C1 segment of cervical spinal cord (tissue), 14 donors: ENCODE measurements at places on chromosomes 2 and 18.

- peak; percentile 29 for DNase-seq
Observed at GRCh38 chr2:233353101-233353768, 1.1 kb upstream of the DGKD start.

DNA sequence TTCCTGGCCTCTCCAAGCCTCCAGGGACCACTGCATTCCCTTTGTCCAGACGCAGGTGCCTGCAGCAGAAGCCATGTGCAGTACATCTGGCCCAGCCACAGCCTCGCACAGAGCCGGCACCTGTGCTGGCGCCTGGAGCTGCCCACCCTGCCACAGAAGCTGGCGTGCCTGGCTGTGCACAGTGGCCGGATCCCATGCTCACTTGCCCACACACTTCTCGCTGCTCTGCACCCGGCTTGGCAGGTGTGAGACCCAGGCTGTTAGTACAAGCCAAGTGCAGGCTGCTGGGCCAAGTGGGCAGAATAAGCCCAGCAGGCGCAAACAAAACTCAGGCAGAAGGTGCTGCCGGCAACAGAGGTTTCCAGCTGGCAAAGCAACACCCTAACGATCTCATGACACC, 124.5 kb upstream of the CCDC150 start:
- no peak for DNase-seq

DNA sequence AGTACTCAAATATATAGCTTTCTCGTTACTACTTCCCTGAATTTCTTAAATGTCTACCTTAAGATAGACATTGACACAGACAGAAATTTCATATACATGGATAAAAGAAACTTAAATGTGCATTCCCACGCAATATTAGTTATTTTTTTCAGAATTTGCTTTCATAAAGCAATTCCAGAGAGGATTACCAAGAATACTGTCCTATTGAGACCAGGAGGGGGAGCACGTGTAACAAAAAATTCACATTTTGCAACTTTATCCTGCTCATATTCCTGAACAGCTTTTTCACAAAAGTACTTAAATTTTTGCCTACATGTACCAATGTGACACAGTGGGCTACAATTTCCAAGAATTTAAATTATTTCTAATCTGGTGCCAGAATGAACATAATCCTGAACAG, 30.7 kb upstream of the ERCC3 start:
- DNase-seq, result no peak

GRCh38 chr18:9708057-9708433, at the start of gene RAB31:
Gene RAB31, plus strand, starts transcription at chr18:9708301. Its CDS starts 105 bp downstream, at chr18:9708406.
- DNase-seq, result peak; percentile 64

GRCh38 chr18:45467293-45467692, 148.0 kb upstream of the SLC14A2 start:
- no peak for DNase-seq
